Stimulated activated naive CD4-positive, alpha-beta T cell treated with Interleukin-2 at 50 U/mL for 16 hours (primary cell): ENCODE measurements at places on chromosomes 1 and 21.
A peak's percentile ranks its signal among the peaks of the same experiment; 100 is the strongest.

DNA sequence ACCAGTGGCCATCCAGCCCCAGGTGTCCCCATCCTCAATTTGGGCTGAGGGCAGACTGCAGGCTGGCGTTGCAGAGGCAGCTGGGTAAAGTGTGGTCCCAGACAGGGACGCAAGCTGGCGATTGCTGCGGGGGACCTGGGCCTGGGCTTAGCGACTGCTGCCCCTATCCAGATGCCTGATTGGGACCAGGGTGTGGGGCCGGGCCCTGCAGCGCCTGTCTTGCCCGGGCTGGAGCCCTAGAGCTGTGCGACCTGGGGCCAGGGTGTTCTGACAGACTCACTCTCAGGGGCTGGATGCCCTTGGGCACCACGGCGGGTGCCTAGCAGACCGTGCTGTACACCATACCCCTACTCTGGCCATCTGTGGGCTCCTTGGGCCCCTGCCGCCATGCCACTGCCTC is 16.2 kb upstream of the FAAP20 start:
- no peak for DNase-seq

DNA sequence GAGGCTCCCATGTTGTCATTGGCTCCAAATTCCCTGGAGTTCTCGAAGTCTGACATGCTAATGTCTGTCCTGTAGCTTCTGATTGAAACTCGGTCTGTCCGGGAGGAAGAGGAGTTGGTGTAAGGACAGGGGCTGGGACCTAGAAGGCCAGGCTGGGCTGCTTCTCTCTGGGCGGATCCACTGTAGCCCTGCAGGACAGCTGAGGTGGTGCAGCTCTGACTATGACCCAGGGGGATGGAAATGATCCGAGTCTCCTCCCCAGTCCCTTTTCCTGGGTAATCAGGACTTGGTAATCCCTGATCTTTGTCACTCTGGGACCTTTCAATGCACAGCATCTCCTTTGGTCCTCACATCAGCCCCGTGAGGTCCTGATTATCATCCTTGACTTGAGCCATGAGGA is 10.0 kb upstream of the FCMR start:
- DNase-seq = no peak

DNA sequence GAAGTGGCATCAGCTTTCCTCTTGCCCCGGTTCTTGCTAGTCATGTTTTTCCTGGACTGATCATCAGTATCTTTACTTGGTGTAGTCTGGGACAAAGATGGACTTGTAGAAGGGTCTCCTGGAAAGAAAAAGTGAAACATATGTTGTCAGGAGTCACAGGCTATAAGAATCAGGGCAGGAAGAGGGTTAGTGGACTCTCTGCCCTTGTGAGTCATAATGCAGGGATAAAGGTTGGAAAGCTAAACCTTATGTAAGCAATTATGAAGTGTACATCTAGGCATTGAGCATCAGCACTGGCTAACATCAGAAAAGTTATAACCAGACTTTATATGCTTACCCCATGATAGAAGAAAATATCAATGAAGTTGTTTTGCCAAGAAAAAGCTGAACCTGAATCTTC is 51.2 kb downstream of the XKR8 start:
- DNase-seq = no peak

DNA sequence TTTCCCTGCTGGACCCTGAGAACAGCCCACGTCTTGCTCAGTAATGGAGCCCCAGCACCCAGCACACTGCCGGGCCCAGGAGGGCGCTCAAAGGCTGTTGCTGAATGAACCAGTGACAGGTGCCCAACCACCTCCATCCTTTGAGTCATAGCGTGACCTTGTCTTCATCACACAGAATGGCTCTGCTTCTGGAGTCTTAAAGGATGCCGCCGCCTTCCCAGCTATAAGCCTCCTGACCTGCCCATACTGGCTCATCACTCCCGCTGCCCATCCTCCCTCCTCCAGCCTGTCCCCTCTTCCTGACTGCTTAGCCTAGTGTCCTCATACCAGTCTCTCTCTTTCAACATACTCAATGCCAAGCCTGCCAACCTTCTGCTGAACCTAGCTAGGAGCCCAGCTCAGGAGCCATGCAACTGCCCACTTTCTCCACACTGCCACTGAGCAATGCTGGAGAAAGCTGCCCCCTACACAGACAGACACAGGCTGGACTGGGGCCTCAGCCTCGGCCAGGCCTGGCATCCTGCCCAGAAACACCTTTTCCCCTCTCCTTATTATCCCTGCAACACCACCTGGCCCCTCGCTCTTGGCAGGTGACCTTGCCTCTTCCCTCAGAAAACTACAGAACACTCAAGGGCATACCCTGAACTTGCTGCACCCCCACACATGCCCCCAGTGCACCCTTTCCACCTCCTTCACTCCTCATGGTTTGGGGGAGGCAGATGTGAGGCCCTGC is 14.1 kb downstream of the TTC39A start:
- no peak for DNase-seq

- no peak for DNase-seq
These were observed 266.5 kb upstream of the USP24 start for GRCh38 chr1:55481634-55482033.

- no peak for DNase-seq
These were observed 625.3 kb downstream of the KIF26B start for GRCh38 chr1:245779797-245780755.

DNA sequence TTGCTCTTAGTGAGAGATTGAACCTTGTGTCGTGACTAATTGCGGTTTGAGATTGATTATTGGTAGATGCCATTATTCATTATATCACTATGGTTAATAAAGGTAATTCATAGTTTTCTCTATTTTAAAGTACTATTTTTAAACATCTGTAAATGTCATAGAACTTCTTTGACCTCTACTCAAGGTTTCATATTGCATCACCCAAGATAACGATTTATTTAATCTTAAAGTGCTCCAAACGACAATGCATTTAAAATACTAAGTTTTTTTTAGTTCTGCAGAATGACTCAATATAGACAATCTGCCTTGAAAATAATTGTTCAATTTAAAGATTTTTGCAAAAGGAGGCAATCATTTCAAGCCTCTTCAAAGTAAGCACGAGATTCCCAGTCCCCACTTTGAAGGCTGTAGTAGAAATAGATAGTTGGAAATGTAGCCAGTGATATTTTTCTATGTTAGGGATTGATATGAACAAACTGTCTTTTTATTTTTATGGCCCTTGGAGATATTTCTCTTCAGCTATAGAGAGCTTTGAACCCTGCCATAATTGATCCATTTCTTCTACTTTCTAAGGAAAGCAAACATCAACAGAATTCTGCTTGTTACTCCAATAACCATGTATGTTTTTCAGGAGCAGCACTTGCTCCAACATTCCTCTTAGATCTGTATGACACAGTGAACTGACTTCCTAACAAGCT is 114.2 kb upstream of the PALMD start:
- DNase-seq = no peak

- DNase-seq = no peak
These were observed 65.2 kb downstream of the GBP6 start for GRCh38 chr1:89429062-89429461.

DNA sequence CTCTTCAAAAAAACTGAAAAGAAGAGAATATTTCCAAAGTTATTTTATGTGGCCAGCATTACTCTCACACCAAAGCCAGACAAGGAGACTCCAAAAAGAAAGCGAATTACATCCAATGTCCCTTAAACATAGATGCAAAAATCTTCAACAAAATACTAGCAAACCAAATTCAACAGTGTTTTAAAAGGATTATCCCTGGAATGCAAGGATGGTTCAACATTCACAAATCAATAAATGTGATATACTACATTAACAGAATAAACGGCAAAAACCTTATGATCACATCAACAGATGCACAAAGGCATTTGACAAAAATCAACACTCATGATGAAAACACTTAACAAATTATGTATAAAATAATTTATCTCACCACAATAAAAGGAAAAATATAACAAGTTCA is 207.8 kb downstream of the DENND1B start:
- DNase-seq = no peak

DNA sequence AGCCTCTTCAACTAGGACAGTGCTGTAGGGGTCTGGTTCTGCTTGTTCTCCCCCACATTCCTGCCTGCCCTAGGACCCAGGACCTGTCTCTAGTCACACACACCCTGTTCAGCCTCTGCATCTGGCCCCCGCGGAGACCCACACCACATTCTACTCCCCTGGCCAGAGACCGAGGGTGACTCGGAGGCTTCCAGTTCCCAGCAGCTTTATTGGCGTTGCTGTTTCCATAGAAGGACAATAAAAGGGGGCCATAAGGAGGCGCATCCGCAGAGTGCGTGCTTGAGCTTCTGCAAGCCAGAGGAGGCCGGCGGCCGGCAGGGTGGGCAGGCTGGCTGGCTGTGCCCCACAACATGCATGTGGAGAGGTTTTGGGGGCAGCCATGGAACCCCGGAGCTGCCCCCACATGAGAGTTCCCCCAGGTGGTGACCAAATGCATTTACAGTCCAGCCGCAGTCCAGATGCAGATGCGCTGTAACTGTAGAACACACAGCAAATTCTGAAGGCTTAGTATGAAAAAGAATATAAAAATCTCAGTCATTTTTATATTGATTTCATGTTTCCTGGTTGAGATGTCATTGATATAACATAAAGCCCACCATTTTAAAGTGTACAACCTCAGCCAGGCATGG is 52.4 kb downstream of the PDE9A start:
- DNase-seq = no peak

GRCh38 chr1:169018751-169019150 is 87.7 kb upstream of the ATP1B1 start:
- DNase-seq = no peak

DNA sequence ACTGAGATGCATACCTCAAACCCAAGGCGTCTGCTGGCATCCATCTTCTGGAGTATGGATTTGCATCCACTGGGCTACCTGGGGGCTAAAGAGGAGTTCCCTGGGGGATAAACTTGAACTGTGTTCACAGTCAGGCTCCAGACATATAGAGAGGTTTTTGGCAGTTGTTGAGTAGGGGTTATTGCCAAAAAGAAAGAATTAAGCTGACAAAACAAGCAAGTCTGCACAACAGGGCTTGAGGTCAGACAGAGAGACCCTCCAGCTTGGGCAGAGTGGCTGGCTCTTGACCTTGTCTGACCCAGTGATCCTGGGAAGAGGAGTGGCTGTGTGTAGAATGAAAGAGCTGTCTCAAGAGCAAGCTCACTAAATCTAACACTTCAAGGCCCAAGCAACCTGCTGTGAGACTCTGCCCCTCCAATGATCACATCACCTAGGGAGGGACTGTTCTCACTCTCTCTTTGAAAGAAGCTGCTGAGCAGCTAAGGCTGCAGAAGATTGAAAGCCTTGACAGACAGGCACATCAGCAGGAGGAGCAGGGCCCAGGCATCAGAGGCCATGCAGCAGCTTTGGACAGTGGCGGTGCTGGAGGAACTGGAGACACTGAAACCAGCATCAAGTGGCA is 61.5 kb downstream of the SYT2 start:
- DNase-seq = no peak

DNA sequence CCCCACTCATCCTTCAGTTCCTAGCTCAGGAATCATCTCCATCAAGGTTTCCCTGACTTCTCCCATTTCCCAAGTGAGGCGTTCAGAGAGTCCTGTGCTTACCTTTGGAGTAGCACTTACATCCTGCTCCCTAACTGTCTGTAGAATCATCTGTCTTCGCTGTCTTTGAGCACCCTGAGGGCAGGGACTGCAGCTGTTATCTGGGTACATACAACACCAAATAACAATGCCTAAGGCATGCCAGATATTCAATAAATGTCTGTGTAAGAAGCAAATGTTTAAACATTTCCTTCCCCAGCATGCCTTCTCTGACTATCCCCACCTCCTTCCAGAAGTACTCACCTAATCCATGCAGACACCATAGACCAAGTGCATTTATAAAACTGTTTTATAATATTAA is 65.4 kb downstream of the JAK1 start:
- DNase-seq = no peak

- DNase-seq = no peak
These were observed 55.5 kb upstream of the EPS8L3 start for GRCh38 chr1:109818988-109819764.

GRCh38 chr1:184860985-184861754 is 106.5 kb upstream of the EDEM3 start:
- no peak for DNase-seq

GRCh38 chr21:45330075-45330781 is 42.5 kb upstream of the POFUT2 start:
- no peak for DNase-seq

DNA sequence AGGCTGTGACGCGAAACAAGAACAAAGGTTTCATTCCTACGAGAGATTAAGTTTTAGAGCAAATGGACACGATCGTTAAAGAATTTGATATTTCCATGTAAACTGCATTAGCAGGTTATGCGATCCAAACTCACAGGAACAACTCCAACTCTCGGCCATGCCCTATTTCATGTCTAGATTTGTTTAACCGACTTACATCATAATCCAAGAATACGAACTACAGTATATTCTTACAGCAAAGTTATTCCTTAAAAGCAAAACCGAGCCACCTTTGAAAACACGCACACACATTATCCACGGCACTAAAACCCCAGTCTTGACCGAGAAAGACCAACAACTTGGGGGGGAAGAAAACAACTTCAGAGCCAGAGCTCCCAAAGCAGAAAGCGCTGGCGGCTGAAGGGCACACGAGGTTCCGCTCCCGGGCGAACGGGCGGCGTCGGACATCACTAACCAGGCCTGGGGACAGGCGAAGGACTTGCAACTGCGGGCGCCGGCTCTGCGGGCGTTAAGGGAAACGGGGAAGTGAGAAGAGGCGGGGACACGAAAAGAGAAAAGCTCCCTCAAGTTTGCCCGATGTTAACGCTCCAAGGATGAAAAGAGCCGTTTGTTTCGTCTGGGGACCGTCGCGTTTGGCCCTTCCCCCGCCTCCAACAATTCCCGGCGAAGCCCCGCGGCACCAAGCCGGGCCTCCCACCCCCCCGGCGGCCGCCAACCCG is 690 bp downstream of the B3GALNT2 start:
- DNase-seq = peak; percentile 51

- no peak for DNase-seq
These were observed 38.3 kb downstream of the PHC2 start for GRCh38 chr1:33392639-33393038.

- no peak for DNase-seq
These were observed 16.5 kb downstream of the NADK start for GRCh38 chr1:1761504-1762376.

GRCh38 chr1:2874207-2874606 is 72.7 kb upstream of the TTC34 start:
- DNase-seq = no peak

GRCh38 chr1:25099343-25099951 is 132.9 kb downstream of the SYF2 start:
- DNase-seq = peak; percentile 3

DNA sequence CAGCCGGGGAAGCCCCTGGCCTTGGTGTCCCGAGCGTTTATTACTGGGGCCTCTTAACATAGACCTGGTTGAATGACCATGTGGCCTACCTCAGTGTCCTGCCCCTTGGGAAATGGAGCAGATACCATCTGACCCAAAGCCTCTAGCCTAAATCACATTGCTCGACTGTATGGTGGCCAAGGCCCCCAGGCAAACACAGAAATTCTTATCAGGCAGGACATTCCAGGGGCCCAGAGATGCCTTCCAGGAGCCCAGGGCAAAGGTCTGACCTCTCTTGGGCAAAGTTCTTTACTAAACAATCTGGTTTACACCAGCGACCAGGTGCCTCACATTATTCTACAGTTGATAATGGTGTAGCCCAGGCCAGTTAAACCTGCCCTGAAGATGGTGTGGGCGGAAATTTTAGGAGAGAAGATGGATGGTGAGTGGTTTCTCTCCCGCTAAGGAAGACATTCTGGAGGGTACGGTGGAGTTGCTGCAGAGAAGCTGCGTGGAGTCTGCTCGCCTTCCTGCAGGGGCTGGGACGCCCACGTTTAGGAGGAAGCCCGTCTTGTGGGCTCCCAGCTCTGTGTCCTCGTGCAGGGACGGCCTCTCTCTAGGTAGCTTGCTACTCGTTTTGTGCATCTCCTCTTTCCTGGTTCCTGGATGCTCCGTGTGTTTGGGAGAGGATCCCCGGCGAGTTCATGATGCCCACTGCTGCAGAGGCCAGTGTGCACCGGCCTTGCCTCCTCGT is 21.2 kb downstream of the AJAP1 start:
- DNase-seq = no peak
